B cell (primary cell): ENCODE measurements at places on chromosomes 6 and 20. TPM values are rescaled to one million over a fixed set of nuclear protein-coding genes. Genes with fewer than 3 reads are reported as not detected.

CTCFL gene
- not detected in 2 replicates for polyA plus RNA-seq

TRDN gene
- not detected in 2 replicates for polyA plus RNA-seq

- DNase-seq: peak; percentile 94
These were observed 9.8 kb downstream of the RBM38 start for GRCh38 chr20:57400821-57401564.

- DNase-seq: no peak
These were observed 372.7 kb upstream of the CITED2 start for GRCh38 chr6:139747154-139747553.

DNA sequence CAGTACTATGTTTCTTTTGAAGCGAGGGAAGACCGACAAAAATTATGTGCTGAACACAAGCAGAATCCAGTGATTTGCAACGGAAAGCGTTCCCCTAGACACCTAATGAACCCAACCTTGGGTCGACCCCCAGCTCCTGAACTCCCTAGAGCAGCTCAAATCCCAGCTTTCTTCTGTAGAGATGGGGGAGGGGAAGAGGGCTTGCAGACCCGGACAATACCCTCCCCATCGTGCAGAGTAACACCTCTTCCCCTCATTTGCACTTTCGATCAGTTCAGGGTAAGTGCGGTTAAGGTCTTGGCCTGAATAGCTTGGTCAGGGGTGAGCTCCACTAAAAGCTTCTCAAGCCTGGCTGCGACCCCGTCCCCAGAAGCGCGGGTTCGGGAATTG lies 404 bp downstream of the CEP162 start:
- no peak for DNase-seq

CALHM5 gene
- not detected in 2 replicates for polyA plus RNA-seq

GRCh38 chr6:64696053-64696452 lies 1011.0 kb downstream of the EYS start:
- DNase-seq: no peak

DNA sequence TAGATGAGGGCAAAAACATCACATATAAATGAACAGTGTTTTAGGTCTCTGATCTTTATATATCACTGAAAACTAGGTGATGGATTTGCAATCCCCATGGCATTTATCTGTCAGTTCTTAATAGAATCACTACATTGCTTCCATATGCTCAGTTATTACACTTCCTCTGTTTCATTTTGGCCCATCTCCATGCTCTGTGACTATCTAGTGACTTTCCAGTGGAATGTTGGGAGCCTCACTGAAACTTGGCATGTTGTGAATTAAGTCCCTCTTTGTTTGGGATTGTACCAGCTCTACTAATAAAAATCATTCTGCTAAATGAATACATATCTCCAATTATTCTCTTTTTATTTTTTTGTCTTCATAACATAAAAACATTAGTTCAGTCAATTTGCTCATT lies 226.1 kb upstream of the CEP162 start:
- no peak for DNase-seq

DNA sequence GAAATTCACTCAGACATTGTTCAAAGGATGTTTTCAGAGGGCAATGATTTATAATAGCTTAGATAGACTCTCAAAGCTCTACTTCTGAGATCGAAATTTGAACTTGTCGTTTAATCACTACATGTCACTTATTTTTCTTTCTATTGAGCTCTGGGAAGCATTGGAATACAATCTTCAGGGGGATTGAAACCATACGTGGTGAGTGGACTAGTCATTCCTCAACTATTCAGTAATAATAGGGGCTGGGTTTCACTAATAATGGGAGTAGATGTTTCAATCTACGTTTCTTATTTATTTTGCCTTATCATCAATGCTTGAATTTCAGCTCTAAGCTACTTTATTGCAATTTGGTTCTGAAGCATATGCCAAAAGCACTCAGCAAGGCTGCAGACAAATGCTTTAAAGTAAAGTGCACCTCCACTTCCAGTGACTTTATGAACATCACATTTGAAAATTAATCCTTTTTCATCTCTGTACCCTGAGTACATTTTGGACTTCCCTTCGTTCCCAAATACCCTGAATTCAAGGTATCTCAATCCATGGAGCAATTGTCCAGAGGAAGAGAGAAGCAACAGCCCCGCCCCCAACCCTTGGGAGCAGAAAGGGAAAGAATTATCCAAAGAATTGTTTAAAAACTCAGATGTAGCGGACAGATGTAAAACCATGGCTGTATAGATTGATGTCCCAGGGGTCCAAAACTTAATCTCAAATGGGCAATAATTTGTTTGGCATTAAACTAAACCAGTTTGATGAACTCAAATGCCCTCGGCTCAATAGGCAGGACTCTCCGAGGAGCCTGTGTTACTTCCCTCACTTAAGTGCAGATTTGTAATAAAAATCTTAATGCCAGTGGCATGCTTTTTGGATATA lies 68.1 kb downstream of the HFE start:
- no peak for DNase-seq

- DNase-seq: no peak
These were observed 1352.6 kb upstream of the GJE1 start for GRCh38 chr6:140779991-140780596.

- peak; percentile 67 for DNase-seq
These were observed 157.2 kb downstream of the ZDHHC14 start for GRCh38 chr6:157538168-157538567.

GRCh38 chr20:36542516-36543183 lies 1.3 kb downstream of the MYL9 start:
- DNase-seq: no peak

TNNC2 gene
- polyA plus RNA-seq: 0.33 and 2.4 TPM in 2 replicates

DNA sequence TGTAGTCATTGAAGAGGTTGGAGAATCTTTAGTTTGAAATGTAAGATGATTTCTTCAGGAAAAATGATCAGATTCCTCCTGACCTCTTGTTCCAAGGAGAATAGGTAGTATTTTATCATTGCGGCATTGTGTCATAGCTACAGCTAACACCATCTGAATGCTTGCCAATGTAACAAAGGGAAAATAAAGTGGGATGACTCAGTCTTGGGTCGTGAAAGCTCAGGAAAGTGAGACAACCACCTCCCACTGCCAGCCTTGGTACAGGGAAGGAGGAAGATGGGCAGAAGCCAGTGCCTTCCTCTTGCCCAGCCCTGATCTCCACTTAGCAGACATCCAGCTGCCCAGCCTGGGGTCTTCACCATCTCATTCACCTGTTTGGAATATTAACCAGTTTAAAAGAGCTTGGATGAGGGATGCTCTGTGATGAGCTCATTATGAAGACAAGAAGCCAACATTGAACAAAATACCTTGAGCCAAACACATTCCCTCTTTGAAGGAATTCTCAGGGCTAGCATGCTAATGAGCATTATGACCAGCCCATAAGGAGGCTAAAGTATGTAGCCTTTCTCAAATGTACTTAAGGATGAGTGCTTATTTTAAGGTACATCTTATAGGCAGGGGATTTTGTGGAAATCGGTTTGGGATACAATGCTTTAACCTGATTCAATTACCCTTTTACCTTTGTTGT lies 40.0 kb upstream of the APCDD1L start:
- no peak for DNase-seq

- no peak for DNase-seq
These were observed 92.4 kb downstream of the COL9A1 start for GRCh38 chr6:70210462-70210861.

GRCh38 chr20:47189060-47189459 lies 167.4 kb downstream of the ZMYND8 start:
- no peak for DNase-seq

DNA sequence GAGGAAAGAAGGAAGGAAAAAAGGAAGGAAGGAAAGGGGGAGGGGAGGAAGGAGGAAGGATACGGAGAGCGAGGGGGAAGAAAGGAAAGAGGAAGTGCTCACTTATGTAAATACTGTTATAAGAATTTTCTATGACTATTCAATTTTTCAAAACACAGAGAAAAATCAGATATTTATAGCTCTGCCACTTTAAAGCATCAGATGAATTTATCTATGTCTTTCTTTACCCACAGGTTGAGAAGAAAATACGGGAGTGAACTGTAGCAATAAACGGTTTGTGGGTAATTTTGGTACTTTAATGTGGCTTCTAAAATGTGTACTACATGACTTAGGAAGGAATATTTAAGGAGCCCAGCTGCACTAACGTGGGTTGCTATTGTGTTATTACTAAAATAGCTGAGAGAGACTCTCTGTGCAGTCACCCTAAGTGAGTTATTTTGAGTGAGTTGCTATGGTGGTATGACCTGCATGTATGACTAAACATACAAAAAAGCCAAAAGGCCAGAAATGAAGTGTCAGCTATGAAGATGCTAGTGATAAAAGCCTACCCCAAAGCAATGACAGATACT lies 225.5 kb downstream of the SOD2 start:
- DNase-seq: peak; percentile 31

- DNase-seq: peak; percentile 67
These were observed 23.1 kb downstream of the ALDH5A1 start for GRCh38 chr6:24517659-24518543.

SLC22A16 gene
- not detected in 2 replicates for polyA plus RNA-seq

TP53TG5 gene
- not detected in 2 replicates for polyA plus RNA-seq

GRCh38 chr6:81750681-81751387 lies 1.6 kb downstream of the TENT5A start:
- peak; percentile 14 for DNase-seq

- no peak for DNase-seq
These were observed 334.1 kb upstream of the KCNQ5 start for GRCh38 chr6:72287801-72288200.

FRK gene
- 0.01 TPM in 2 replicates for polyA plus RNA-seq

OCSTAMP gene
- 0.07 TPM in 1 of 2 replicates, not detected in the other for polyA plus RNA-seq

HLA-DQA1 gene
- polyA plus RNA-seq: 260 and 486 TPM in 2 replicates

DNA sequence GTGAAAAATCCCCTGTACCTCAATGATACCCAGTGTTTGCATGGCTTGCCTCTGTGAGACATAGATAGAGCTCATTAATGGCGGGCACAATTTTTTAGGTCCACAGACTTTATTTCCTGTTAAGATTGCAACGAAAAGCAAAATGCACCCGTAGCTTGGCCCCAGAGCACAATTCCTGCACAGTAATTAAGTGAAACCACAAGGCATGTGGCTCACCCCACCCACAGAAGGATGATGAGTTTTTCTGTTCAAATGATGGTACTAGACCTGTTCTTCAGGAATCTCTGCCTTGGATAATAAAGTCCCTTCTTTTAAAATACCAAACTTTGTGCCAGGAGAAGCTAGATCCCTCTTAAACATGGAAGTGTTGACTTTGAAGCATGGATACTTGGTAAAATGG lies 738.1 kb downstream of the QKI start:
- DNase-seq: no peak

POU5F1 gene
- polyA plus RNA-seq: 0.26 and 0.88 TPM in 2 replicates

DLL1 gene
- 1.6 and 3.7 TPM in 2 replicates for polyA plus RNA-seq

CD83 gene
- polyA plus RNA-seq: 320 and 1,187 TPM in 2 replicates

DNA sequence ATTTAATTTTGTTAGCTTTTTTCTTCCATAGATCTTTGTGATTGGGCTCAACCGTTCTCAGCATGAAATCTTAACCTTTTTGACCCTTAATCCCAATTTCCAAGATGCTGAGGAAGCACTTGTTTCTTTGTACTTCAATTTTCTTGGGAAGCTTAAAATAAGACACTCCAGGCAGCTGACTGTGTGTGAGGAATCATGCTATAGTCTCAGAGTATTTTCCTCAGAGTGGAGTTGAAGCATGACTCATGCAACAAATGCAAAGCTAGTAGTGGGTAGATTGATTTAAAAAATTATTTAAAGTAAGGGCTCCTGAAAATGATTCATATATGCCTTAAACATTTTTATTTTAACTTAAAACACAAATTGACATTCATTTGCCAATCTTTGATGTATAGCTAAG lies 168.7 kb downstream of the BTBD3 start:
- DNase-seq: no peak

GRCh38 chr6:30150671-30151395 lies 10.2 kb downstream of the TRIM10 start:
- DNase-seq: no peak

DNA sequence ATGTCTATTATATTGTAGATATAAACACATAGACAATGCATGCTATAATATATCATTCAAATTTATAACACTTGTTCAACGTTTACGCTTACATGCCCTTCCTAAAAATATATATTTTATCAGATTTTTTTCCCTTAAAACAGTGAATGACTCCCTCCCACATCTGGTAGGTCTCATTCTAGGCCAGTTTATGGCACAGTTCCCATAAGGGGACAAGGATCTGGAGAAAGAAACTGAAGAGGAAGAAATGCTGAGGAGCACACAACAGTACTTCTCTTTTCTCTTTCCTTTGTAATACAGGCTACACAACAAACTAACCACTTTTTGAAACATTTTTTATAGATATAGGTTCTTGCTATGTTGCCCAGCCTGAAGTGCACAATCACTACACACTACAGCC lies 48.6 kb upstream of the RCAN2 start:
- DNase-seq: no peak

CLPSL1 gene
- not detected in 2 replicates for polyA plus RNA-seq

DNA sequence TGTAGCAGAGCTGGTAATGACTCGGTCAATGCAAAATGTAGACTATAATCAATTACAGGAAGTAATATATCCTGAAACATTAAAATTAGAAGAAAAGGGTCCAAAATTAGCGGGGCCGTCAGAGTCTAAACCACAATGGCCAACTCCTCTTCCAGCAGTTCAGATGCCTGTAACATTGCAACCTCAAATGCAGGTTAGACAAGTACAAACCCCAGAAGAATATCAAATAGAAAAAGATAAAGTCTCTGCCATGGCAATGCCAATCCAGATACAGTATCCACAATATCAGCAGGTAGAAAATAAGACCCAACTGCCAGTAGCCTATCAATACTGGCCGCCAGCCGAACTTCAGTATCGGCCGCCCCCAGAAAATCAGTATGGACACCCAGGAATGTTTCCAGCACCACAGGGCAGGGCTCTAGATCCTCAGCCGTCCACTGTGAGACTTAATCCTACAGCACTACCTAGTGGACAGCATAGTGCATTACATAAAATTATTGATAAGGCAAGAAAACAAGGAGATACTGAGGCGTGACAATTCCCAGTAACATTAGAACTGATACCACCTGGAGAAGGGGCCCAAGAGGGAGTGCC lies 158.4 kb downstream of the GPX5 start:
- DNase-seq: peak; percentile 53

GRCh38 chr6:137874204-137875057 lies 7.4 kb downstream of the TNFAIP3 start:
- no peak for DNase-seq

- no peak for DNase-seq
These were observed 129.8 kb downstream of the PREX1 start for GRCh38 chr20:48697845-48698491.

DNA sequence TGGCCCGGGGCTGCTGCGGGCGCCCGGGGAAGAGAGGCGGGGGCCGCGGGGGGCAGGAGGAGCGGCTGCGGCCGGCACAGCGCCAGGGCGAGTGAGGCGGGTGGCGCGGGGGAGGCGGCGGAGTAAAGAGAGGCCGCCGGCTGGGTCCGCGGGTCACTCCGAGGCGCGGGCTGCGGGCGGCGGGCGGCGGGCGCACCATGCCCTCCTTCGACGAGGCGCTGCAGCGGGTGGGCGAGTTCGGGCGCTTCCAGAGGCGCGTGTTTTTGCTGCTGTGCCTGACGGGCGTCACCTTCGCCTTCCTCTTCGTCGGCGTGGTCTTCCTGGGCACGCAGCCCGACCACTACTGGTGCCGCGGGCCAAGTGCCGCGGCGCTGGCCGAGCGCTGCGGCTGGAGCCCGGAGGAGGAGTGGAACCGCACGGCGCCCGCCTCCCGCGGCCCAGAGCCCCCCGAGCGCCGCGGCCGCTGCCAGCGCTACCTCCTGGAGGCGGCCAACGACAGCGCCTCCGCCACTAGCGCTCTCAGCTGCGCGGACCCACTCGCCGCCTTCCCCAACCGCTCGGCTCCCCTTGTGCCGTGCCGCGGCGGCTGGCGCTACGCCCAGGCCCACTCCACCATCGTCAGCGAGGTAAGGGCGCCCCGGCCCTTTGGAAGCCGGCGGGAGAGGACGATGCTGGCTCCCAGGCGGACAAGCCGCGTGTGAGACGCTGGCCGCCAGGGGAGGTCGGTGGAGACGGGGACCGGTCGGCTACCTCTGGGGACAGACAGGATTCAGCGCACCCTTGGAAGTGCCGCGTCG lies at the start of gene SLC22A3:
Gene SLC22A3, plus strand, starts transcription at position 156 of the 797 bp plus-strand sequence. Its CDS starts 42 bp downstream, at position 198.
- DNase-seq: no peak
